CD4-positive, alpha-beta T cell treated with Interleukin-17A for 4 hours (primary cell): ENCODE measurements at places on chromosomes 3 and 15.

DNA sequence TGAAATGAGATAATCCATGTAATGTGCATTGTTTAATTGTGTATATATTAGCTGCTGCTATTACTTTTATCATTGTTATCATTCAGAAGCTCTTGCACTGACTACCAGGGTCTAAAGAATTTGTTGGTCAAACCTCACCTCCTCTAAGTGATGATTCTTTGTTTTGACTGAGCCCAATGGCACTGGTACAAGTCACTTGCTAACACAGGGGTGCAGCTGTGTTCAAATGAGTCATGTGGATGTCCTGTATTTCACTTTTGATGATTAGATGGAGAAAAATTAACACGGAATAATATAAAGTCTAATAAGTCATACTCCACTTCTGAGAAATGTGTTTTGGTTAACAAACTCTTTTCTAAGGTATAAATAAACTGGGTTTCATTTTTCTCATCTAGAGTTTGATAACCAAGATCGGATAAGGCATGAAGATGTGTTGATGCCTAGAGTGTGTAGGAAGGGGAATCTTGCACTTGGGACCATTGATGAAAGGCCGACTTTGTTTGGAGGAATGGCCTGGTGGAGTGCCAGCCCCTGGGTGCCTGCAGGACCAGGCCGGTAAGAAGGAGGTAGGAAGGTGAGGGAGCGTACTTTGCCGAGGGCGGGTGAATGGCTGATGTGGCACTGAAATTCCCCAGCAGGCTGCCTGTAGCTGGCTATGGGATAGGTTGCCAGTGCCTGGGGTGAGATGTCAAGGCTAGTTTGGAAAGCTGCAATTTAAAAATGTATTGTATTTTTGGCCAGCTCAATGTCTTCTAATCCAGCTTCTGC lies 244.7 kb upstream of the ZPLD1 start:
- DNase-seq, result no peak

- no peak for DNase-seq
Observed at GRCh38 chr3:140273542-140274195, 338.7 kb downstream of the CLSTN2 start.

- no peak for DNase-seq
Observed at GRCh38 chr15:62933386-62933785, 109.2 kb upstream of the TPM1 start.

- no peak for DNase-seq
Observed at GRCh38 chr15:73978896-73979295, 13.2 kb downstream of the STOML1 start.

GRCh38 chr3:60931452-60931851 lies 319.8 kb downstream of the FHIT start:
- no peak for DNase-seq

GRCh38 chr3:77348244-77348855 lies 308.5 kb downstream of the ROBO2 start:
- no peak for DNase-seq

GRCh38 chr3:112115161-112115739 lies 17.8 kb downstream of the GCSAM start:
- DNase-seq, result no peak

- DNase-seq, result no peak
Observed at GRCh38 chr3:46130631-46131310, 77.3 kb downstream of the CCR1 start.

- no peak for DNase-seq
Observed at GRCh38 chr3:106276151-106276550, 407.3 kb upstream of the CBLB start.

DNA sequence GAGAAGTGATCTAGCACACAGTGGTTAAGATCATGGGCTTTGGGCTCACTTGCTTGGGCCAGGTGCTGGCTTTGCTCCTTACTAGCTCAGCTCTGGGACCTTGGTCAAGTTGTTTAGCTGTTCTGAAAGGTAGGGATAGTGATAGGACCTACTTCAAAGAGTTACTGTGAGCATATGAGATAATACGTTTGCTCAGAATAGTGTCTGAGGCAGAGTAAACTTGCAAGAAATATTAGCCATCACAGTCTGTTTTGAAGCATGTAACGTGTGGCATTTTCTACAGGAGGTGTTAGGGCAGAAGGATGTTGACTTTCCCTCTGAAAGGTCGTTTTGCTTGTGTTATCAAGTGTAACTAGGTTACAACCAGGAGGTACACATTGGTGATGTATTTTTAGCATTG lies 34.5 kb upstream of the NFKBIZ start:
- DNase-seq, result no peak

DNA sequence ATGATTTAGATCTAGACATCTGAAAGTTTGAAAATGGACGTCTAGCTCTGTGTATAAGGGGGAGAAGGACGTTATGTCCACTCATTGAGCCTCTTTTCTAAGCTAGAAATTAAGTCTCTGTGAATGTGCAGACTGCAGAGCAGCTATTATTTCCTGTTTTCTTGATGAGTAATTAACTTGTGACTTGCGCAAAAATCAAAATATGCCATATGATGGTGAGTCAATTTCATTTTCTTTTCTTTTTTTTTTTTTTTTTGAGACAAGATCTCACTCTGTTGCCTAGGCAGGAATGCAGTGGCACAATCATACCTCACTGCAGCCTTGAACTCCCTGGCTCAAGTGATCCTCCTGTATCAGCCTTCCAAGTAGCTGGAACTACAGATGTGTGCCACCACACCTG lies 14.1 kb downstream of the LACTB start:
- DNase-seq, result no peak

DNA sequence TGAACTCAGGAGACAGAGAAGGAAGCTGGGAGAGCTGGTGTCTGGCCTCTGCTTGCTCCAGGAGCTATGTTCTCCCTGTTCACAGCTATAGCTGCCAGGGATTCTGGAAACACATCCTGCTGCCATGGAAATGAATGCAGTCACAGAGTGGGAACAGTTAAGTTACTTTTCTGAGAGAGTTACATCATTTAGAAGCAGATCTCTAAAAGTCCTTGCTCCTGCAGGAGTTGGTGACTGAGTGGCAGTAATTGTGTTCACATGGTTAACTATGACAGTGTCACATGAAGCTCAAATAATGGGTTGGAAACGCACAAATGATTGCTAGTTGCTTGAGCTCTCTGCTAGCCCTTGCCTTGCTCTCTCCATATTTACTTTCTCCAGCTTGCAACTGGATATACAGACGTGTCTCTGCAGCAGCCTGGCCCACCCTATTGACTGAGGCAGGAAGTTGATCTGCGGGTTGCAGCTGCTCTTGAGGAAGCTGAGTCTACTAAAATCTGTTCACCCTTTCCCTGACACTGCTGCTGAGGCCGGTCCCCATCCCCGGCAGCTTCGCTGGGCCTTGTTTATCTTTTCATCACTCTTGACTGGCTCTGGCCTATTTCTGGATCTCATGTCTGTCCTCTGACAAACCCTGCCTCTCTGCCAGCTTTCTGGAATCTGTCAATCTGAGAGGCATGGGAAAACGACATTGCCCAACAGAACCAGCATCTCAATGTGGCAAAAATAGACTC lies 16.7 kb upstream of the ISLR start:
- DNase-seq, result no peak

DNA sequence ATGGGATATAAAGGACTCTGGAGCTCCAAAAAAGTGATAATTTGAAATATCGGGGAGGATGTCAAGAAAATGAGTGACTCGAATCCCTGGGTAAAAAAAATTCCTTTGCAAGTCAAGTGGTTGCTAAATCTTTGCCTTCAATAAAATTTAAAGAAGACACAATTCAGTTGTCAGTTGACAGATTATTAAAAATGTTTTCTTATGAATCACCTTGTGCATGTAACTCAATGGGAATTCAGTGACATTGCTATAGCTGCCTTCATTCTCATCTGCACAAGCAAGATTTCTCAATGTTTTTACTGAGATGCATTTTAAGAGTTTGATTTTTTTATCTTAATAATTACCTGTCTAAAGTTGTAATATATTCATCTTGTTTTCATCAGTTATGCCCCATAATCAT lies 264.0 kb upstream of the IL12A start:
- no peak for DNase-seq

GRCh38 chr15:69375151-69375790 lies 38.9 kb upstream of the KIF23 start:
- DNase-seq, result no peak

- no peak for DNase-seq
Observed at GRCh38 chr3:101303089-101303731, 17.2 kb downstream of the IMPG2 start.

GRCh38 chr3:178146406-178146831 lies 389.8 kb upstream of the KCNMB2 start:
- no peak for DNase-seq

GRCh38 chr15:77107531-77108355 lies 36.8 kb upstream of the TSPAN3 start:
- peak; percentile 44 for DNase-seq

GRCh38 chr3:157117875-157118654 lies 41.9 kb downstream of the CCNL1 start:
- DNase-seq, result no peak

DNA sequence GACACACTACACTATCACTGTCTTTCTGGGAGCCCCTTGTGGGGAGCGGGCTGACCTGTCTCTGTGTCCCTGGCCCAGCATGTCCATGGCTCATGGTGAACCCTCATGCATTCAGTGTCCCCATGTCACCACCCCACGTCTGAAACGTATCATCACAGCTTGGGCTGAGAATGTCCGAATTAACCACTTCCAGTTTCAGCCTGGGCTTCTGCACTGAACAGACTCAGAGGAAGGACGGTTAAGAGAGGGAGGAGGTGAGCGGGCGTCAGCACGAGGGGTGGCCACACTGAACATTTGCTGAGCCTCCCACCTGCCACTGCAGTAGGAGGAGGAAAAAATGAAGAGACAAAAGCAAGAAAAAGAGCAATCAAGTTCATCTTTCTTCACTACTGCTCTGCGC lies 30.5 kb downstream of the ATP2B2 start:
- no peak for DNase-seq

GRCh38 chr3:9767418-9767817 lies 2.3 kb downstream of the CAMK1 start:
- DNase-seq, result no peak

DNA sequence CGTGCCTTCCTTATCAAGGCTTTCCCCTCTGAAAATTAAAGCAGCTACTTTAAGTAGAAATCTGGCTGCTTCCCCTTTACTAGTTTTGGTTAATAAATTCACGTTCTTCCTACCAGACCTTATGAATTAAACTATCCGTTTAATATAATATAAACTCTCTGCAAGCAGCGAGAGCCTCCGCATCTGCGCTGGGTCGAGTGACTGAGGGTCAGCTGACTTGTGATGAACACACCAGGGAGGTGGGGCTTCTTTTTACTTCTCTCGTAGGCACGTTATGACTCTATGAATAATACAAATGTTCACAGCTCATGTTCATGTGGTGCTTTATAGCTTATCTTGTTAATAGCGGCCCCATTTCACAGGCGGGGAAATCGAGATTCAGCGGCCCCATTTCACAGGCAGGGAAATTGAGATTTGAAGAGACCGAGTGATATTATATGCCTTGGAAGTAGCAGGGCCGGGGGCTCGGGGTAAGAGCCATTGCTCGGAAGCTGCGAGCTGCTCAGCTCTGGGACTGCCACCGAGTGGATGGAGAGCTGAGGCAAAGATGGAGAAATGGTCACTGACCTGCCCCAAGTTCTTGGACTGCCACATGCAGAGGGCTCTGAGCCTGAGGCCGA lies 8.3 kb downstream of the MUC4 start:
- no peak for DNase-seq

GRCh38 chr3:44963571-44964325 lies 12.2 kb downstream of the ZDHHC3 start:
- DNase-seq, result no peak

GRCh38 chr3:187899246-187899645 lies 154.0 kb upstream of the BCL6 start:
- no peak for DNase-seq

- DNase-seq, result no peak
Observed at GRCh38 chr3:34646911-34647460, 848.6 kb downstream of the PDCD6IP start.

GRCh38 chr3:122515870-122516269 lies 1.1 kb upstream of the KPNA1 start:
- DNase-seq, result no peak

- DNase-seq, result peak; percentile 3
Observed at GRCh38 chr3:15520185-15520584, 1.3 kb downstream of the COLQ start.

- no peak for DNase-seq
Observed at GRCh38 chr15:28931828-28932227, 46.1 kb downstream of the APBA2 start.

- no peak for DNase-seq
Observed at GRCh38 chr15:41566121-41566885, 7.3 kb downstream of the TYRO3 start.

GRCh38 chr3:159776779-159777178 lies 211.9 kb upstream of the IL12A start:
- no peak for DNase-seq

DNA sequence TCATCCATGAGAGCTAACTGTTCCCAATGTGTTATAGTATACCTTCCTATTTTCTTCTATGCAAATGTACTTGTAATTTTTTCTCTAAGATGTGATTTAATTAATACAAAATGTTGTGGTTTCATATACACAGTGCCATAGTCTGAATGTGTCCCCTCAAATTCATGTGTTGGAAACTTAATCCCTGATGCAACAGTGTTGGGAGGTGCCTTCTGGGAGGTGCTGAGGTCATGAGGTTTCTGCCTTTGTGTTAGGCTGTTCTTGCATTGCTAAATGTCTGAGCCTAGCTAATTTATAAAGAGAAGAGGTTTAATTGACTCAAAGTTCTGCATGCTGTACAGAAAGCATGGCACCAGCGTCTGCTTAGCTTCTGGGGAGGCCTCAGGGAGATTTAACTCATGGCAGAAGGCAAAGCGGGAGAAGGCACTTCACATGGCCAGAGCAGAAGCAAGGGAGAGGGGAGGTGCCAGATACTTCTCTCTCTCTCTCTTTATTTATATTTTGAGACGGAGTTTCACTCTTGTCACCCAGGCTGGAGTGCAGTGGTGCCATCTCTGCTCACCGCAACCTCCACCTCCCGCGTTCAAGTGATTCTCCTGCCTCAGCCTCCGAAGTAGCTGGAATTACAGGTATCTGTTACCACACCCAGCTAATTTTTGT lies 34.7 kb upstream of the BNIP2 start:
- no peak for DNase-seq

DNA sequence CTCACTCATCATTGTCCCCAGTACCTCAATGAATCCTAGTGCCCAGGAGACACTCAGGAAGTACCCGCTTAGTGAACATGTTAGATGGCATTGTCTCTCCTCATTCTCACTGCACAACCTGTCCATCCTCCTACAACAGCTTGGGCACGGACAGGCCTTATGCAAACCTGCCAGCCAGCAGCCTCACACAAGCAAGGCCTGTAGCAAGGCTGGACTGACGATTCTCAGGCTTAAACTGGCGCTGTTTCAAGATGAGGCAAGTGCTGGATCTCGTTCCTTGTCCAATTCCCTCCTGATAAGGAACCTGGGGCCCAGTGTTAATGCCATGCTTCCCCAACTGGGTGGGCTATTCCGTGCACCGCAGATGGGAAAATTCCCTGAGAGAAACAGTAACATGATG lies 59.0 kb downstream of the CDCP1 start:
- DNase-seq, result no peak

- no peak for DNase-seq
Observed at GRCh38 chr3:150314248-150315004, 93.7 kb upstream of the TSC22D2 start.
